ENCODE measurements at places on chromosomes 12 and 14.

DNA sequence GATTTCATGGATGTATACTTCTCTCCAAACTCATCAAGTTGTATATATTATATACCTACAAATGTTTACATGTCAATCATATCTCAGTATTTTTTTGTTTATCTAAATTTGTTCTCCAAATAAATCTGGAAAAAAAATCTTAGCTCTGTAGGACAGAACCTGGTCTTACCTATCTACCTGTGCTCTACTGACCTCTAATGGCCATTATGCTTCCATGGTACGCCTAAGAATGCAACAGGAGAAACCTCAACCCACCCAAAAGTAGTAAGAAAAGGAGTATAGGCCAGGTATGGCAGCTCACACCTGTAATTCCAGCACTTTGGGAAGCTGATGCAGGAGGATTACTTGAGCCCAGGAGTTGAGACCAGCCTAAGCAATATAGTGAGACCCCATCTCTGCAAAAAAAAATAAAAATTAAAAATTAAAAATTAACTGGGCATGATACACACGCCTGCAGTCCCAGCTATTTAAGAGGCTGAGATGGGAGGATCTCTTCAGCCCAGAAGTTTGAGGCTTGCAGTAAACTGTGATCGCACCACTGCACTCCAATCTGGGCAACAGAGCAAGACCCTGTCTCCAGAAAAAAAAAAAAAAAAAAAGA, 8.7 kb downstream of the OR11H4 start:
- peak; percentile 14 for DNase-seq

- DNase-seq: peak; percentile 15
Observed at GRCh38 chr14:97410667-97411620, 613.8 kb downstream of the VRK1 start.

DNA sequence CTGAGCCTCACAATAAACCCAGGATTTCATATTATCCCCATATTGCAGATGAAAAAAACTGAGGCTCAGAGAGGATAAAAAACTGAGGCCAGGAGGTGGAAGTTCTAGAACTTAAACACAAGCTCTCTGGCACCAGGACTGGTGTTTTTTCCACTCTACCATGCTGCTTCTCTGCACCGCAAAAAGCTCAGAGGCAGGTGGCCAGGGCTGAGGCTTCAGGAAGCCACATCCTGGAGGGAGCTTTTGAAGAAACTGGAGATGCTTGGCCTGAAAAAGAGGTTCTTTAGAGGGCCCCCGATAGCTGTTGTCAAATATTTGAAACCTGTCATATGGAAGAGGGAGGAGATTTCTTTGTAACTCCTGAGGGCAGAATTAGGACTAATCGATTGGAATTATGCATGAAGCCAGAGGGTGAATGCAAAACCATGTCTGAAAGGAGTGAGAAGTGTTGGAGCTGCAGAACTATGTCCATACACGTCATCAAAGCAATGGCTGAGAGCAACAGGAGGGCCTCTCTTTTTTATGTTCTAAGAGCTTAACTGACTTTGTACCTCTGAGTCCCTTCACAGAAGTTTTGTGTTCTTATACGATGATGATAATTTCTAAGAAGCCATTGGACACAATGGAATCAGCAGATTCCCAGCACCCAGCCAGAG, 448.6 kb downstream of the FUT8 start:
- no peak for DNase-seq

DNA sequence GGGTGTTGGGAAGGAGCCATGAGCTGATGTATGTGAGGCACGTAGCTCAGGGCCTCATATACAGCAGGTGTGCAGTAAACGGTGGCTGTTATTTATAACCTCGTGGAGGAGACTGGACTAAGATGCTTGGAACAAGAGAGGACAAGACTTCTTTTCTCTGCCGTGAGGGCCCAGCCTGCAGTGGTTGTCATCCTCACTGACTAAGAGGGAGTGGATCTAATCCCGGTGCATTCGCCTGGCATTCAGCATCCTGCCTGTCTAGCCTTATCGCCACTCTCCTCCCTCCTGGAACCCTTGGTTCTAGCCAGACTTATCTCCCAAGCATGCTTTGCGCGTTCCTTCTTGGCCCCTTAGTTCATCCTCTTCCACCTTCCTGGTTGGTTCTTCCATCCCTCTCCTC, 3.9 kb downstream of the TSPAN9 start:
- DNase-seq: no peak

- DNase-seq: no peak
Observed at GRCh38 chr12:105032703-105033357, 46.7 kb downstream of the NOPCHAP1 start.

- DNase-seq: no peak
Observed at GRCh38 chr12:22437031-22437806, 102.7 kb upstream of the ST8SIA1 start.

All from iPS-NIHi11 (cell line).